Progenitor cell of endocrine pancreas (in vitro differentiated cells): ENCODE measurements at places on chromosomes 7 and 10.

DNA sequence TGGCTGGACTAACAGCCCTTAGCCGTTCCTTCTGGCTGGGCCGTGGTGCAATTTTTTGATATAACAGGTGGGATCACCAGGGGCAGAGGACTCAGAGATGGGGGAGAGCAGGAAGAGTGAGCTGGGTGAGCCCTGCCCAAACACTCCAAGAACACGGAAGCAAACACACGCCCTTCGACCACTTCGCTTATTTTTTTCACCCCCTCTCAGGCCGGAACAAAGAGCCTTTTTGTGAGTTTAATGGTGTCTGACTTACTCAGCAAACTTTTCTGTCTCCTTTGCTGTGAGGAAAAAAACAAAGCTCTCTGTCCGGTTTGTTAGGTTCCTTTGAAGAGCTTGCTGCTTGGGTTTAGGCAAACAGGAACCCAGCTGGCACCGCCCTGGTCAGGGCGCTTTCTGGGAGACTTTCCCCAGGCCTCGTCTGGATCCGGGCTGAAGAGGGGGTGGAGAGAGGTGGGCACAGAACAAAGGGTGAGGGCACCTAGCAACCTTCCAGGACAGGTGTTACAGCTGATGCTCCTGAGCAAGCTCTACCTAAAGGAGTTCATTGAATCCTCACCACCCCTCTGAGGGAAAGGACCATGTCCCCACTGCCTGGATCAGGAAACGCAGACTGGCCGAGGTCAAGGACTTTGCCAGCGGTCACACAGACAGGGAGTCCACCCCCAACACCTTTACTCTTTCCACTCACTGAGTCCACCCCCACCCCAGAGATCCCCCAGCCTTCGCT, 23.3 kb downstream of the CALML3 start:
- peaks cover 2% of the 10 kb centered on the region for H3K36me3 ChIP-seq
- no peak for DNase-seq
- no peak overlapping the region for H3K4me3 ChIP-seq
- H3K27ac ChIP-seq, result no peak overlapping the region

DNA sequence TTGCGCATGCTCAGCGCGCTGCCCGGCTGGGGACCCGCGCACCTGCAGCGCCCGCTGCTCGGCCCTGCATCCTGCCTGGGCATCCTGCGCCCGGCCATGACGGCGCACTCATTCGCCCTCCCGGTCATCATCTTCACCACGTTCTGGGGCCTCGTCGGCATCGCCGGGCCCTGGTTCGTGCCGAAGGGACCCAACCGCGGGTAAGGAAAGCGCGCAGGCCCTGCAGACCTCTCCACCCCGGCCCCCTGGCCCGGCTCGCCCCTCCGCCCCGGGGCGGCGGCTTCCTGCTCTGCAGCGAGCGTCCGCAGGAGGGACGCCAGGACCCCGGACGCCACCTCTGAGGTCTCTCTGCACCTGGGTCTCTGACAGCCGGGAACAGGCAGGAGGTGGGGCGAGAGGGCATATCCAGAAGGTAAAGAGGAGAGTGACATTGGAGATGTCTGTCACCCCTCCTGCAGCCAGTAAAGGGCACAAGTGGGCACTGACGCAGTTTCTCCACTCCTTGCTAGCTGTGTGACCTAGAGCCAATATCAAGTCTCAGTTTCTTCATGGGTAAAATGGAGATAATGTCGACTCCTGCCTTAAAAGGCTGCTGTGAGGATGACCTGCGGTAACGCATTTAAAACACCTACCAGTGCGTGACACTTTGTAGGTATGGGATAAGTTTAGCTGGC, 338 bp downstream of the ATP6V0E2 start:
- DNase-seq, result no peak
- no peaks in the 10 kb centered on the region for H3K36me3 ChIP-seq
- peak overlapping the region; percentile 91 for H3K27ac ChIP-seq

DNA sequence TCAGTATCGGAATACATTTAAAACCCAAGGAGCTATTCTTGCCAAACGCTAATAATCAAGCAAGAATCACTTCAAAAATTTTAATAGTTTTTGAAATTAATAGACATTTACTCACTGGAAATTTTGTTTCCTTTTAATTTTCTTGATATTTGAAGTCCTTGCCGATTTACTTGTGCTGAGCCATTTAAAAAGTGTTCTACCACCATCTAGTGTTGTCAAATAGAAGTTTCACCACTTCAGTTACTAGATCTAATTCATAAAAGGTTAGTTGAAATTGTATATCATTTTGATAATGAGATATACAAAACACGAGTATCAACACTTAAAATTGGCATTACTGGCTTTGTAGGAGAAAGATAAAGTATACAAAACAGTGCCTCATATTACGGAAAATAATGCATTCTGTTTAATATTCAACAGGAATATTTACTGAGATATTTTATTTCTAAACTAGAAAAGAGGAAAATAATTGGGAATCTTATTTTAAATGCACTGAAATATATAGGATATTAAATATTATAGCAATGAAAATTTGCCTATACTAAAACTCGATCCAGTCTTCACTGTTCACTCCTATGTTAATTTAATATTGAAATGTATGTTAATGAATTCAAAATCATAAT, 664.8 kb upstream of the SEMA3D start:
- no peaks in the 10 kb centered on the region for H3K27me3 ChIP-seq
- no peak overlapping the region for H3K27ac ChIP-seq
- H3K36me3 ChIP-seq, result no peaks in the 10 kb centered on the region

GRCh38 chr10:82463614-82464013, 588.6 kb downstream of the NRG3 start:
- H3K27me3 ChIP-seq, result no peaks in the 10 kb centered on the region
- H3K4me3 ChIP-seq, result no peak overlapping the region
- H3K36me3 ChIP-seq, result peaks cover 5% of the 10 kb centered on the region
- H3K4me1 ChIP-seq, result peaks cover 19% of the 10 kb centered on the region

DNA sequence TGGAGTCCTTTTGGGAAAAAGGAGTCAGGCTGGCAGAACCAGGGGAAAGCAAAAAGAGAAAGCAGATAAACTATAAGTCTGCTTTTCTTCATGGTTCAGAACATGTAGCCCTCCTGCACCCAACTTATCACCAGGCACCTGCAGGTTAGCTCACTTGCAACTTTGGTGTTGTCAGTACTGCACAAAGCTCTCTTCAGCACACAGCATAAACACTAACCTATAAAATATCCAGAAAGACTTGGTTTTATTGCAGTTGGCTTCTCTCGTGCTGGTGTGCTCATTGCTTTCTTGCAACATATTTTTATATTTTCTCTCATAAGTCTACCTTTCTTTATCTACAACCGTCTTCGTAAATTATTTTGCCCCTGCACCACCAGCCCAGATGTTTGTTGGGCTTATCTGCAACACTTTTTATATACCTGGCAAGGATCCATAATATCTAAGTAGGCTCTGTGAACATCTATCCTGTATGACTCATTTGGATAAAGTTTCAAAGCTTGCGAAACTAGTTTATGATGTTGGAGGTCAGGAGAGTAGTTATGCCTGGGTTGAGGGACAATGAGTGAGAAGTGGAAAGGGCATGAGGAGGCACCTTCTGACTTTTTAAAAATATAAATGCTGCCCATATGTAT, 164.6 kb downstream of the ANKRD30A start:
- no peaks in the 10 kb centered on the region for H3K27me3 ChIP-seq
- no peak for DNase-seq
- H3K27ac ChIP-seq, result no peak overlapping the region
- H3K4me3 ChIP-seq, result no peak overlapping the region

GRCh38 chr10:43806831-43807640, 158.4 kb upstream of the ZNF32 start:
- H3K4me1 ChIP-seq, result no peaks in the 10 kb centered on the region
- no peak for DNase-seq
- H3K27me3 ChIP-seq, result peaks cover 10% of the 10 kb centered on the region
- no peaks in the 10 kb centered on the region for H3K36me3 ChIP-seq
- no peak overlapping the region for H3K4me3 ChIP-seq

DNA sequence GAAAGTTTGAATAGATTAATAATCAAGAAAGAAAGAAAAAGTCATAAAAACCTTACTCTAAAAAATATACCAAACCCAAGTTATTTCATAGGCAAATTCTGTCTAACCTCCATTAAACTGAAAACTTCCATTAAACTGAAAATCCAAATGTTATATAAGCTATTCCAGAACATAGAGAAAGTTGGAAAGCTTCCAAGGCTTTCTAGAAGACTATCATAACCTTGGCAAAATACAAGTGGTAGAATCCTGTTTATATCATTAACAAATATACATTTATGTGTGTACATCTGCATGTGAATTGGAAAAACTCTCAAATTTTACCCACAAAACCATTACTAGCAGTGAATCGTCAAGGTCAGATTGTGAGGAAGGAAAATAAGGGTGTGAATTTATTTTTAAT, 23.9 kb downstream of the TEX36 start:
- H3K36me3 ChIP-seq, result no peaks in the 10 kb centered on the region
- H3K4me1 ChIP-seq, result no peaks in the 10 kb centered on the region
- H3K4me3 ChIP-seq, result no peak overlapping the region
- peaks cover 9% of the 10 kb centered on the region for H3K27me3 ChIP-seq
- no peak overlapping the region for H3K27ac ChIP-seq

DNA sequence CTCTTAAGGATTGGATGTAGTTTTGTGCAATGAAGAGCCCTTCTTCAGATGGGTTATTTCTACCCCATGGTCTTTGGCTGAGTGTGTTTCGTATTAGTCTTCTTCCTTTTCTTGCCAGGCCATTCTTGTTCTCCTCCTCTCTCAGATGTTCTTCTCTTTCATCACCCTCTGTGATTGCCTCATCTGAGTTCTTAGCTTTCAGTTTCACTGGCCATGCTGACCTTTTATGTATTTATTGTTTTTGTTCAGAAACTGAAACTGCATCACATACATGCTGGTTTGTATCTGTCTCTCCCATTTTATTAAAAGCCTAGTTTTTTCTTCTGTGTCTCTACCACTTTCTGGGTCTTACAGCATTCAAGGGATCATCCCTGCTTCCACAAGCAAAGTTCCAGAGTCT, 21.7 kb upstream of the PCGF5 start:
- DNase-seq, result no peak
- peaks cover 5% of the 10 kb centered on the region for H3K4me1 ChIP-seq
- H3K27me3 ChIP-seq, result no peaks in the 10 kb centered on the region
- no peak overlapping the region for H3K4me3 ChIP-seq
- no peak overlapping the region for H3K27ac ChIP-seq

DNA sequence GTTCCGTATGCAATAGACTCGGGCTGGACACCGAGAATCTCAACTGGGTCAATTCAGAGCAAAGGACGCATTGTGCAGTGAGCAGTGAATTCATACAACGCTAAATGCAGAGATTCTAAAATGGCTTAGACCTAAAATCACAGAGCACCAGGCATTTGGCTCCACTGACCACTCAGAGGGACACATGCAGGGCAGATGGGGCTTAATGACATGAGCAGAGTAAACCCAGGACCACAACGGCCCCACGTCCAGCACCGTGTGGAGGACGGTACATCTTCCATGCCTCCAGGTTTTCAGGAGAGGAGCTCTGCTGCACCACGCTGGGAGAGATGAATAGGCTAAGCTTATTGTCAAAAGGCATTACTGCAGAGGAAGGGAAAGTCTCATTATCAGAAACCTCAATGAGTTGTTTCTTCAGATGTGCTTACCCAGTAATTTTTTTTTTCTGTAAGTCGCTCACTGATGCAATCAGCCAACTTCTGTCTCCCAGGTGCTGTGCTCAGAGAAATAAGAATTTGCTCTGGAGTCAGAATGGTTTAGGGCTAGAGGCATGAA, 555.0 kb downstream of the PTPRN2 start:
- H3K4me1 ChIP-seq, result peaks cover 25% of the 10 kb centered on the region
- peaks cover 2% of the 10 kb centered on the region for H3K36me3 ChIP-seq
- DNase-seq, result no peak
- no peaks in the 10 kb centered on the region for H3K27me3 ChIP-seq
- no peak overlapping the region for H3K27ac ChIP-seq

DNA sequence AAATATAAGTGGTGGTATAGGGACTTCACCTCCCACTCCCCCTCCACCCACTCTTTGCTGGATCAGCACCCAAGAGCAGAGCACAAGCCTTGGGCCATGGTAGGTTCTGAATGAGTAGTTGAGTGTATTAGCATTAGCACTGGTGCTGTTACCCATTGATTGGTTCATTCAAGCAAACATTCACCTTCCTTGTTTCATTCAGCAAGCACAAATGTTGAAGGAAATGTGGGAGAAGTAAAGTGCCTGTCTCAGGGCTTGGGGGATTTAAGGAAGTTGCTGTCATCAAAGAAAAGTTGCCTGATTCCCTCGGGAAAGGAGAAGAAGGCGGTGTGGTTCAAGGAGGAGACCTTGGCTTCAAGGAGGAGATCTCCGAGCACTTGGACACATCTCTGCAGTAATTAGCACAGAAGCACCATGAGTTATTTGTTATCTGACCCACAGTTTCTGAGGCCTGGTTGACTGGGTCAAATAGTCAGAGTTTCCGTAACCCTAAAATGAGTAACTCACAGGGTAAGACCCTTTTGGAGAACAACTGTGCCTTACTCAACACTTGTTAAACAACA, 17.3 kb downstream of the IL2RA start:
- H3K4me3 ChIP-seq, result no peak overlapping the region
- H3K27ac ChIP-seq, result no peak overlapping the region
- DNase-seq, result no peak
- no peaks in the 10 kb centered on the region for H3K36me3 ChIP-seq
- H3K27me3 ChIP-seq, result peaks cover 25% of the 10 kb centered on the region

DNA sequence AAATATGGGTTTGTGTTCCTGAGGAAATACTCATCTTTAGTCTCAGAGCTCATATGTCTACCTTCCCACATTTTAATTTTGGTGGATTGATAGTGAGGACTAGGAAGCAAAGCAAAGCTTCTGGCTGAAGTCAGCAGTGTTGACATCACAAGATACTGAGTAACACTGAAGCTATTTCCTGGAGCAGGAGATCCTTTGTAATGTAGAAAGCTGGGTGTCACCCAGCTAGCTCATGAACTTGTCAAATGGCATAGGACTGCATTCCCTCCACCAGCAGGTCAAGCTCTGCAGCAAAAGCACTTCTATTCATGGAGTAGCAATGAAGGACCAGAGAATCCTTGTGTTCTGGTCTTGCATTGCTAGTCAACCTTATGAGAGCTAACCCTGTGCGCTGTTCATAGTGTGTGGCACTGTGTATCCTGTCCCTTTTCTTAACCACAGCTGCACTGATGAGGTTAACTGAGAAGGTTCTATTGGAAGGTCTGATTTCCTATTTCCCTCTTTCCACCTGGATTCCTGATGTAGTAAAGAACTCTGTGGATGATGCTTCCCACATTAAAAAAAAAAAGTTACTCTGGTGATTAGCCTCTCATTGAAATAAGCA, 94.8 kb upstream of the ZNF804B start:
- DNase-seq, result no peak
- H3K27ac ChIP-seq, result no peak overlapping the region
- H3K4me1 ChIP-seq, result peaks cover 7% of the 10 kb centered on the region
- H3K36me3 ChIP-seq, result no peaks in the 10 kb centered on the region
- H3K27me3 ChIP-seq, result no peaks in the 10 kb centered on the region
- no peak overlapping the region for H3K4me3 ChIP-seq

DNA sequence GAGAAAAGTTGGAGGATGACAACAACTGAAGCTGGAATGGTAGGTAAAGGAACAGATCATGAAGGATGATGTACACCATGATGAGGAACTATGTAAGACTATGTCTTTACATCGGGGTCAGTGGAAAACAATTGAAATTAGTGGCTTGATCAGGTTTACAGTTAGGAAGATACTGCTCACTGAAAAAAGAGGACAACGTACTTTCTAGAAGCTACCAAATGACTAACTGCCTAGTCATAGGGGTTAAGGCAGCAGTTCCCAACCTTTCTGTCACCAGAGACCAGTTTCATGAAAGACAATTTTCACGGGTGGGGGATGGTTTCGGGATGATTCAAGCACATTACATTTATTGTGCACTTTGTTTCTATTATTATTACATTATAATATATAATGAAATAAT, 91.6 kb upstream of the ANKRD1 start:
- no peaks in the 10 kb centered on the region for H3K36me3 ChIP-seq
- no peak overlapping the region for H3K27ac ChIP-seq
- no peak overlapping the region for H3K4me3 ChIP-seq
- H3K27me3 ChIP-seq, result no peaks in the 10 kb centered on the region
